ENCODE measurements at places on chromosomes 7 and 10. TPM values are rescaled to one million over a fixed set of nuclear protein-coding genes. Genes with fewer than 3 reads are reported as not detected.

DNA sequence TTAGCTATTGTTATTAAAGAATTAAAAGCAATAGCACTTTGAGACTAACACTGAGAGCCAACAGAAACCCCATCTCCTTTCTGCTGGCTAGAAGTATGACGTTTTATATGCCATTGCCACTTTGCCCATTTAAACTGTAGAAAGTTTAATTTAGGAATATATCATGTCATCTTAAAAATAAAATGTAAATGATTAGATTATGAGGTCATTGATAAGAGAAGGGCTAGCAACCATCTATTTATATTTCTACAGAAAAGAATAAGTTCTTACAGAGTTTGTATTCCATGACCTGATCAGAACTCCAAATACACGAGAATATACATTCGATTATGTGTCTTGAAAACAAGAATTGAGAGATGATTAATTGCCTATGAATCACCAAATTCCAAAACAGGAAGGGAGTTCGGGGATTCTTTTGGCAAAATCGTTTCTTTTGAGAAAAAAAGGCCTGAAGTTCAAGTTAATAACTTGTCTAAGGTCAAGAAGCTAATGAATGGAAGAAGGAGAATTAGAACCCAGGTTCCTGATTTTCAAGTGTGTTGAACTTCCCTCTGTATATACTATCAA is 227.0 kb downstream of the TRIL start:
- no peak for DNase-seq

DNA sequence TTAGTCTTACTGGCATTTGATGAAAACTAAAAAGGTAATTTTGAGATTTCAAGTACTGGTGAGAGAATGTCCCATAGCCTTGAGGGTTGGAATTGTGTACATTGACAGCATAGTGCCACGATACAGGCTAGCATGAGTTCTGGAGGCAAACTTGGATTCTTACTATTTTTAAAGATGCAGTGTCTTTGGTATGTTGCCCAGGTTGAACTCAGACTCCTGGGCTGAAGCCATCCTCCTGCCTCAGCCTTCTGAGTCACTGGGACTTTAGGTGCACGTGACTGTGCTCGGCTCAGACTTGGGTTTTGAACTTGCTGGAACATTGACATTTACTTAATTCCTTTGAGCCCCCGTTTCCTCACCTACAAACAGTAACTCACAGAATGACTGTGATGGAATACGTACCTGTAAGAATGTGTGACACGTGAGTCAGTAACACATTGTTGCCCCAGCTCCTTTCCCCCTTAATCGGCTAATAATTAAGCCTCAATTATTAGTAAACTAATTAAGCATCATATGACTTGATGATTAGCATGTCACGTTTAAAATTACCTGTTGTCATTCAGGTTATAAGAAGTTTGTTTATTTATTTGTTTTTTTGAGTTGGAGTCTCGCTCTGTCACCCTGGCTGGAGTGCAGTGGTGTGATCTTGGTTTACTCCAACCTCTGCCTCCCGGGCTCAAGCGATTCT is 10.6 kb downstream of the DNAJB6 start:
- DNase-seq: peak; percentile 49

UCMA gene
- total RNA-seq: not detected

ODAD2 gene
- total RNA-seq: 20.4 TPM

PCLO gene
- total RNA-seq: 2.4 TPM

RASA4B gene
- total RNA-seq: 6.0 TPM

DNA sequence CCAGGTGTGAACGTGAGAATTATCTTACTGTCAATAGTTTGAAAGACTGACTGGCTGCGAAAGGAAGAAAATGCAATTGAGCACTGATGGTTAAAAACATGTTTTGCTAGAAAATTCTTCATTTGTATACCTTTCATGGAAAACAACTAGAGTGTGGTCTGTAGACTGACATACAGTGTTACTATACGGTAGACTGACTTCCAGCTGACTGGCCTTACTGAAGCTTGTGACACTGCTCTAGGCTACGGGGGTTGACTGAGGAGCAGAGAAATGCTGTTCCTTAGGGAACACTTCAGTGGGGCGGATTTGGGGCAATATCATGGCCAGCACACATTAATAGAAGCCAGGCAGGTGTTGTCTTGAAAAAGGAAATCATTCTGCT is 25.9 kb upstream of the DDC start:
- no peak for DNase-seq

DNA sequence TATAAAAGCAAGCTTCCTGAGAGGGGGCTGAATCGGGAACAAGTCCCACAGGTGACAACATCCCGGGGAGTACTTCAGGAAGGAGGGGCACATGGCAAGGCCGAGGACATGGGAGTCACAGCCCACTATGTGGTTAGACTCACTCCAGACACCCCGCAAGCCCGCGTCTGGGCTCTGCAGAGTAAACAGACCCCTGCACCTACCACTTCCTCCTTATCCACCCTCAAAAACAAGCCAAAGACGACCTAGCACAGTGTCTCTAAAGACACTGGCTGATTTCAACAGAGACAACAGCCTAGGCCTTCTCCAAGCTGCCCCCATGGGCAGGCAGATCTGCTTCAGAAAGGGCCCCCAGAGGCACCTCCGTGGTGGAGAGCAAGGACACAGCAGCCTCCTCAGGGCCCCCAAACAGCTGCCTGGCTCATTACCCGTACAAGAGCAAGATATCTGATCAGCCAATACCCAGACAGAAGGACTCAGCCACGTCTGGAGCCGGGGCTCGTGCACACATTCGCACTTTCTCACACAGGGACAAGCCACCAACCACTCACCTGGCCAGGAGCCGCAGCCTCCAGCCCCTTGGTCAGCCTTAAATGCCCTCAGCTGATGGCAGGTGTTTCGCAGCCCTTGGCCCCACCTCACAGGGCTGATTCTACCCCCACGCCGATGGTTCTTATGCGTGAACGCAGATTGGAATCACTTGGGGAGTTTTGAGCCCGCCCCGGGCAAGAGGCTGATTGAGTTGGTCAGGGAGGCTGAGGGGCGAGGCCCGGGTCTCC is 10.7 kb upstream of the KPNA7 start:
- no peak for DNase-seq

DNA sequence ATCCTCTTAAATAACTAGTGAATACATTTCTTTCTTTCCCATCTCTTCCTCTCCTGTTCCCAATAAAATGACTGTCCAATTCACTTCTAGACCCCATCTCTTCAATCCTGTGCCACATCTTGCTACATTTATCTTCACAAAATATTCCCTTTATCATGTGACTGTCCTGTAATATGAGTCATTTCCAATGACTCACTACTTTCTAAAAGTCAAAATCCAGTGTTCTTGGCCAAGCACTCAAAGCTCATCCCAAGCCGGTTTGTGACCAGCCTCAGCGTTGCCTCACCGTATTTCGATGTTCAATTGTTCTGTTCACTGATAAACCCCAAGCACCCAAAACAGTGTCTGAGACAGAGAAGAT is 104.7 kb downstream of the PARD3 start:
- DNase-seq: no peak

PAPSS2 gene
- total RNA-seq: 14.6 TPM

H2BK1 gene
- 0.69 TPM for total RNA-seq

ARF5 gene
- 204 TPM for total RNA-seq

KCNMA1 gene
- total RNA-seq: 0.49 TPM

GRCh38 chr7:651032-651728 is 75.3 kb upstream of the DNAAF5 start:
- DNase-seq: no peak

GRCh38 chr7:37084303-37084702 is 360.0 kb upstream of the AOAH start:
- no peak for DNase-seq
